ENCODE measurements at places on chromosomes 2 and 18.

DNA sequence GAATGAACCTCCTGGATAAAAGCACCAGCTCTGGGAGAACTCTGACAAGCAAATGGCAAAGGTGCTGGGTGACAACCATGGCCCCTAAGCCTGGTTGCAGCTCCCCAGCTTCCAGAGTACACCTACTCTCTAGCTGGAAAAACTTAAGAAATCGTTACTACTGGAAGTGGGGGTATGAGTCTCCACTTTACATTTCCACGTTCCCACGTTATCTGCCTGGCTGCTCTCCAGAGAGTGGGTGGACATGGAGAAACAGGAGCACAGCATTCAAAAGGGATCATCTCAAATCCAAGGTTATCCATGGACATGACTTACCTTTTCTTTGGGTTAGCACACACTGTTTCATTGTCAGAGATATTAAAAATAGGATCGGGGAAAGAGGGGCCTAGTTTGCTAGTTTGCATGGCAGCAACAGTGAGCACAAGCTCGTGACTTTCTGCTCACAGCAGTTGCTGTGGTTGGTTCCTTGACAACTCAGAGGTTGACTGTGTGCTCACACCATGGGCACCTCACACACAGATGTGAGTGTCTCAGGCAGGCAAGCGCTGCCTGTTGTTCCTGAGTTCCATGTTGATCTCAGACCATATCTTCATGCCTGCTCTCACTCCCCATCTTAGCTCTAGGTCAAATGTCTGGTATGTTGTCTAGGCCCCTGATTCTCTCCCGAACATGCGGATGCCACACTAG lies 32.5 kb downstream of the PTPN18 start:
- DNase-seq, result no peak

GRCh38 chr2:170156592-170156991 lies 21.4 kb upstream of the MYO3B start:
- DNase-seq, result no peak

DNA sequence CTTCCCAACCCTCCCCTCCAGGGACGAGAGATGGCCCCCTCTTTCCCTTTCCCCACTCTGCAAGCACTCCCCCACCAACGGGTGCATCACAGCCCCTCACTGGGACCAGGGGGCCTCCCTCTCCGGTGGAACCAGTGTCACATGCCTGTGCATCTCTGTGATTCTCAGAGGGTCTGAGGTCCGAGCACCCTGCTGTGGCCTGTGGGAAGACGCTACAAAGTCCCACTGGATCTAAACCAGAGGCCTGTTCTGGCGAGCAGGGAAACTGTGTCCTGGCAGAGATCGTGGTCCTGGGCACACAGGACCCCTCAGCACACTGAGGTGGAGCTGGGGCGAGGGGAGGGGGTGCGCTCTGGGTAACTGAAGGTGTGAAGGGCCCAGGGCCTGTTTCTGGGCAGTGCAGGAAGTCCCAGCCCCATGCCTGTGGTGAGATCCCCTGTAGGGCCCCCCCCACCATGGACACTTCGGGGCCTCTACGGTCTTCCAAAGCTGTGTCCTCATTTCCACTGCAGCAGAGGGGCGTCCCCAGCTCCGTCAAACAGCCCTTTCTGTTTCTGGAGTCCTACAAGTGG lies 8.0 kb downstream of the SNORC start:
- no peak for DNase-seq

DNA sequence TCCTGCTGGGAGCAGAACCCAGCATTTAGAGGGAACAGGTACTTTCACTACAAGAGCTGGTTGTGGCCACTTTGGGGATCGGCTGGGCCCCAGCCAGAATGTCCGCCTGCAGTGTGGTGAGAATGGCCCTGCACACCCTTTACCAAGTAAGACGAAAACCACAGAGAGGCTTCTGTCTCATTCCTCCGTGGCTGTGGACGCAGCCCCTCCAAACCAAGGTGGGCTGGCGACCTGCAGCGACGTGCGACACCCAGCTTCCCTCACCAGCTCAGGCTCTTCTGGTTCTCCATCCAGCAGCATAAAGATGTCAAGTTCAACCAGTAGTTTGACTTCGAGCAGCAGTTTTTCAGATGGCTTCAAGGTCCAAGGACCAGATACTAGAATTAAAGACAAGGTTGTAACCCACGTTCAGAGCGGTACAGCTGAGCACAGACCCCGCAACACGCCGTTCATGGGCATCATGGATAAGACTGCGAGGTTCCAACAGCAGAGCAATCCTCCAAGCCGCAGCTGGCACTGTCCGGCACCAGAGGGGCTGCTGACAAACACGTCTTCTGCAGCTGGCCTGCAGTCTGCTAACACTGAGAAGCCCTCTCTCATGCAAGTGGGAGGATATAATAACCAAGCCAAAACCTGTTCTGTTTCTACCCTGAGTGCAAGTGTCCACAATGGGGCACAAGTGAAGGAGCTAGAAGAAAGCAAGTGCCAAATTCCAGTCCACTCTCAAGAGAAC lies 56.2 kb downstream of the WDSUB1 start:
- DNase-seq, result no peak

- DNase-seq, result no peak
Observed at GRCh38 chr2:80926168-80926567, 621.6 kb upstream of the LRRTM1 start.

- no peak for DNase-seq
Observed at GRCh38 chr2:127185093-127185492, 35.0 kb downstream of the CYP27C1 start.

- no peak for DNase-seq
Observed at GRCh38 chr2:70895998-70896764, 39.5 kb upstream of the ATP6V1B1 start.

GRCh38 chr2:17754773-17755425 lies 961 bp downstream of the GEN1 start:
- no peak for DNase-seq

GRCh38 chr2:156405586-156405985 lies 30.6 kb upstream of the GPD2 start:
- DNase-seq, result no peak

Data from astrocyte of the hippocampus (primary cell).